SW480 (cell line): ENCODE measurements at places on chromosomes 5 and 9.
A peak's percentile ranks its signal among the peaks of the same experiment; 100 is the strongest.

DNA sequence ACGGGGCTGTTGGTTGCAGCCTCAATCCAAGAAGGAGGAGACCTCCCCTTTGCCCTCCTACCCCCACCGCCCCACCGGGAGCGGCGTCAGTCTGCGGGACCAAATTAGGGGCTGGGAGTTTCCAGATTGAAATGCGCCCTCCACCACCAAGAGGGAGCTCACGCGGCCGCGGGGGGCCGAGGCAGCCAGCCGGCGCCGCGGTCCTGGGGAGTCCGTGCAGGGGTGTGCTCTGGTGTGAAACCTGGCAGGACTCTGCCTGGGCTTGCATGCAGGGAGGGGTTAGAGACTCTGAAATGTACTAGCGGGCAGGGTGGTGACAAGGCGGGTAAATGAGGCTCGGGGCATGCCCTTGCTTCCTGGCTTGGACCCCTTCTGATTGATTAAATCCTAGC is 989 bp upstream of the FBN2 start:
- DNase-seq, result no peak

GRCh38 chr9:136694163-136694871 is 7.1 kb upstream of the AGPAT2 start:
- peak; percentile 71 for DNase-seq

GRCh38 chr5:169336242-169336641 is 35.3 kb upstream of the SLIT3 start:
- no peak for DNase-seq

DNA sequence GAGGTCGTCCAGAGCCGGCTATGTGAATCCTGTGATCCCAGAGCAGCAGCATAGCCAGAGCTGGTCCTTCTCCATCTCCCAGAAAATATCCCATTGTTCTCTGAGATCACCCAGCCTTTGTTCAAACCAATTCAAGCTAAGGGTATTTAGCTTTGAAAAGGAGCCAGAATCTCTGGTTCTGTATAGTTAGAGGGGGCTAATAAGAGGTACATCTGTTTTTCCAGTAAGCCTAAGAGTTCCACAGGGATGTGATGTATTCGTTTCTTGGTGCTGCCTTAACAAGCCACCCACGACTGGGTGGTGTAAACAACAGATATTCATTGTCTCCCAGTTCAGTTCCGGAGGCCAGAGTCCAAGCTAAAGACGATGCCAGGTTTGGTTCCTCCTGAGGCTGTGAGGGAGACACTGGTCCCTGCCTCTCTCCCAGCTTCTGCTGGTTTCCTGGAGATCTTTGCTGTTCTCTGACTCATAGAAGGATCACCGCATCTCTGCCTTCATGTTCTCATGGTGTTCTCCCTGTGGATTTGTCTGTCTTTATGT is 344.8 kb downstream of the MTRR start:
- DNase-seq, result no peak

GRCh38 chr9:134123764-134124128 is 12.1 kb upstream of the WDR5 start:
- no peak for DNase-seq

DNA sequence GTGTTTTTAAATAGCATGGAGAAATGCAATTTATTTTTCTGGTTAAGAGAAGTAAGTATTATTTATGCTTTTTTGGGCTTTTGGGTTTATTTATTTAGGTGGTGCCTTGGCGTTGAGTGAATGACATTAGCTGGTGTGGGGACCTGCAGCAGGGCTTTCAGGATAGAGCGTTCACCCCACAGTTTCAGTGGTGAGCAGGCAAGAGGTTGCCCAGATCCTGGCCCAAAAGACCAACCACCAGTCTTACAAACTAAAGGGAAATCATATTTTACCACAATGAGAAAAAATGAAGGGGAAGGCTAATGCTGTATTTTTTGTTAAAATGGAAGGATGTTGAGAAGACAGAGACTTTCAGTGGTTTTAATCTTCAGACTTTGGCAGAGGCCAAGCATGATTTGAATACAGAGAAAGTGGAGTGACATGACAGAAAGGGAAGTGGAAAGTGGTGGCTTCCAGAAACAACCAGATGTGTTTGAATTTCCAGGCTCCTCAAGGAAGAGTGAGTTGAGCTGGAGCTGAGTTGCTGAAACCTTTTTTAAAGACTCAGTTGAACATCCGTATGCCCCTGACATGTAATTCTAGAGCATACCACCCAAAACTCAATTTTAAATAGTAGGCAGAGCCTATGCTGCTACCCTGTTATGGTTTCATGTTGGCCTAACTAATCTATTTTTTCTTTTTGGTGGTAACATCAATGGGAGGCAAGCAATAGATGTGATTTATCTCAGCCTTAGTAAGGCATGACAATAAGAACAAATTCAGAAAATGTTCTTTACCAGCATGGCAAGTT is 94.8 kb downstream of the AOPEP start:
- DNase-seq, result no peak

GRCh38 chr5:59746241-59746765 is 147.2 kb downstream of the PDE4D start:
- DNase-seq, result no peak

GRCh38 chr9:136244969-136245218 is 718 bp downstream of the QSOX2 start:
- DNase-seq, result no peak
